ENCODE measurements at places on chromosomes 4 and X. TPM values are rescaled to one million over a fixed set of nuclear protein-coding genes. Genes with fewer than 3 reads are reported as not detected.

GRCh38 chr4:141247430-141247780 lies 26.7 kb downstream of the ZNF330 start:
- DNase-seq, result no peak

ENPP6 gene
- 0.74 TPM for total RNA-seq

GRCh38 chrX:124190440-124190839 lies 142.0 kb upstream of the TEX13D start:
- no peak for DNase-seq

CT83 gene
- not detected for total RNA-seq

DNA sequence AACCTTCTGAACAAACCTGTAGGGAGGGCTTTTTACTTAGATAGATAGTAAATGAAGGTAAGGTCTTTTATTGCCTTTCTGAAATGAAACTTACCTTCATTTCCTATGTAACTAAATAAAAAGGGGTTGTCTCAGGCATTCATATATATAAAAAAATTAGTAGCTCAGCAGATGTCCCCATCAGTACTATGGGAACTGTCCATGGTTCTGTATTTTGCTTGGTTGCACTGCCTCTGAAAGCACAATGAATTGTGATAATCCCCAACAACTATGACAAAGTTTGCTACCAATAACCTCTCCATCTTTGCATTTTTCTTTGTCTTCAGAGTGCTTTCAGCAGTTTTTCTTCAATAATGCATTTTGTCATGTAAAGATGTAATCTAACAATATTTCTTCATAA lies 222.4 kb downstream of the SLIT2 start:
- DNase-seq, result no peak

DNA sequence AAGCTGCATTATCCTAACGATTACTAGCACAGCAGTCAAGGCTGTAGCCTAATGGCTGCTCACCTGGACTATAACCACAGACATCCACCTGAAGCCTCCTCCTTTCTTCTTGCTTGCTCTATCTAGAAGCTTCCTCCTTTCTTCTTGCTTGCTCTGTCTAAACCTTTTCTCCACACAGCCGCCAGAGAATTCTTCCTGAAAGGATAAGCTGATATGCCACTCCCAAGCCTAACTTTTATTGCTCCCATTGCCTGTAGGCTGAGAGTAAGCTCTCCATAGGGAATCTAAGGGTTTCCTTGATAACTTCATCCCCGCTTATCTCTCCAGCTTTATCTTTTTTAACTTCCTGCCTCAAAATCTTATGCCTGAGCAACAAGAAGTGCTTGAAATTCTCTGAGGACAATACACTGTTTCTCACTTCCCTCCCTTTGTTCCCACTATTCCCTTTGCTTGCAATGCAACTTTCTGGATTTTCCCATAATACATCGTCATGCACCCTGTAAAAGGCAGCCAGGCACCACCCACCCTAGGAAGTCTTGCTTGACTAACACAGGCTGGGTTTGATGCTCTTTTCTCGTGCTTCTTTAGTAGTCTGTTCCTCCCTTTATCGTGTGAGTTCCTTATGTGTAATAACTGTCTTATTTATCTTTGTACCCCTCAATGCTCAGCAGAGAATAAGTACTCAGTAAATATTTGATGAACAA lies 1.4 kb upstream of the LRIT3 start:
- no peak for DNase-seq

GRCh38 chr4:168118116-168118655 lies 25.8 kb downstream of the ANXA10 start:
- DNase-seq, result no peak

All from lower lobe of right lung (tissue), 2 donors.